ENCODE measurements at places on chromosomes 6 and 20.

DNA sequence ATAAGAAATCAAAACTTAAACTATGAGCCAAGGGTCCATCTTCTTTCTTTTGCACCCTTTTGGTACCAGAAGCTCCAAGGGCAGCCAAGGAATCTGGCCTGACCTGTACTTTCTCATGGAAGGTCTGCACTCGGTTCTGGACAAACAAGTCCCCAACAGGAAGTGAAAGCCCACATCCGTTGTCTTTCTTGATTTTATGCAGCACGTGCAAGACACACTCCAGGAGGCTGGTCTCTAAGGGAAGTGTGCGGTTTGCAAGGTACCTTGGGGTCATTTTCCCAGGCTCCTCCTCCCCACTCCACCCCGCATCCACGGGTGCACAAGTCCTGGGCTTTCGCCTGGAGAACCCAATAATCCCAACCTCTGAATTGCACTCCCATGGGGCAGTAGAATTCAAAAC is 101.9 kb downstream of the NFATC2 start:
- no peak for DNase-seq

GRCh38 chr6:53441761-53442160 is 93.0 kb upstream of the ELOVL5 start:
- no peak for DNase-seq

DNA sequence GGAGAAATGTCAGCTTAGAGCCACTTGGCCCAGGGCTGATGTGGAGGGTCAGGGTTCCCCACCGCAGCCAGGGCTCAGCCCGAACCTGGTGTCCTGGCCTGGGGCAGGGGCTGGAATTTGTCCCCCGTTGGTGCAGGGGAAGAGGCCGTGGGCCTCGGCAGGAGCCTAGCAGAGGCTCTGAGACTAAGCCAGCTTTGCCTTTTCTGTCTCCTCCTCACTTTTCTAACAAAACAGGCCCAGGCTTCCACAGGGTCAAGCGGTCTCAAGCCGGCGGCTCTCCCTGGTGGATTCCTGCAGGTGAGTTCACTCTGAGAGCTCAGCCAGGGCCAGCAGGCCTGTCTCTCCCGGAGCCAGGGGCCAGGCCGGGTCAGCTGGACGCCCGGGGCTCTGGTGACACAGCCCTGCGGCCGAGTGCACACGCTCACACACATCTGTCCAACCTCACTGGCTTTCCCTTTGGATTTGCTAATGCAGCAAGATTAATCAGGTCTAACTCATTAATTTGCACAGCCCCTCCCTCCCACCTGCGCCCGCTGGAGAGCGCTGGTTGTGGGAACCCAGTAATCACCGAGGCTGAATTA is 2.9 kb upstream of the CHRNA4 start:
- no peak for DNase-seq

DNA sequence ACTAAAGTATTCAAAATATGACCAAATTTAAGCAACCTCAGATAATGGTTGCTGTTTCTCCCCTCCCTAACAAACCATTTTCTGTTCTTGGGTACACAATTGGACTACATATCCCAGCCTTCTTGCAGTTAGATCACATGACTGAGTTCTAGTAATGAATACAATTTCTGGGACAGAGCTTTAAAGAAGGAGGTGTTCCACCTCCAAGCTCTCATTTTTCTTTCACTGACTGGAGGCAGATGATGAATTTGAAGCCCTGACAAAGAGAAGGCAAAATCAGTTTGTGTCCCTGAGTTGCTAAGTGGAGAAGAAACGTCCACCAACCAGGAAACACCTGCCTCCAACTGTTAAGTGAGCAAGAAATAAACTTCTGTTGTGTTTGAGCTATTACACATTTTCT is 117.2 kb downstream of the LCA5 start:
- no peak for DNase-seq

DNA sequence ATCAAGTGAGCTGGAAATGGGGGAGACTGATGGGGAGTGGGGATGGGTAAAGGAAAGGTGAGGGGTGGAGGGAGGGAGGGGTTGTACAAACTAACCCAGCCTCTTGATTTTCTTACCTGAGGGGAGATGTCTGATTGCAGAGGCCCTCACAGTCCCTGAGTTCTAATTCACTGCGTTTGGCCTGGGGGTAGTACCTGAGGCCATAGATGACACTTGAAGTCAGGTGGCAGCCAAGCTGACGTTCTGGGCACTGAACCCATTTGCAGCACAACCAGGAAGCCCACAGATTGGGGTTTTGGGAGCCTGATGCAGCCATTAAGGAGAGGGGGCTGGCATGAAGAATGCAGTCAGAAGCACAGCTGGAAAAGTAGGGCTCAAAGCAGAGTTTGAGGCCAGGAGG is 153.8 kb upstream of the DTNBP1 start:
- no peak for DNase-seq

- DNase-seq, result no peak
Measured at GRCh38 chr20:39289316-39289715, 327.2 kb downstream of the DHX35 start.

Data from activated CD4-positive, alpha-beta T cell treated with anti-CD3 and anti-CD28 coated beads, Interleukin-2, amount 50 U/mL, for 1 hour (primary cell).